ENCODE measurements at places on chromosomes 4 and X.

- no peak for DNase-seq
Observed at GRCh38 chr4:13584481-13584880, 40.2 kb upstream of the NKX3-2 start.

- DNase-seq = no peak
Observed at GRCh38 chr4:123876143-123876542, 479.5 kb downstream of the SPRY1 start.

DNA sequence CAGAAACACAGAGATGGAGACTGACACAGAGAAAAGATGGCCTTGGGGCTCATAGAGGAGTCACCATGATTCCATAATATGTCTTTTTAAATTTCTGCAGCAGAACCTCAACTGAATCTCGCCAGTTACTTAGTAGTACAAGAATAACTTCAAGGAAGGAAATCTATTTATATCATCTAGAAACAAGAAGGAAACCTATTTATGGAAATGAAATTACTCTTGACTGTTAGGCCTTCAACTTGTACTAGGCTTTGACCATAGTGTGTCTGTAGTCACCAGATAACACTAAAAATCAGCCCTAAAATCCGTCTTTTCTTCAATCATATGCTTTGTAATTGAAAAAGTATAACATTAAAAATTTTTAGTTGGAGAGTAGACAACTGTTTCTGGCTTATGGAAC, 740.4 kb downstream of the TRIML1 start:
- no peak for DNase-seq

GRCh38 chr4:152575533-152575932, 39.6 kb upstream of the FBXW7 start:
- DNase-seq = no peak

DNA sequence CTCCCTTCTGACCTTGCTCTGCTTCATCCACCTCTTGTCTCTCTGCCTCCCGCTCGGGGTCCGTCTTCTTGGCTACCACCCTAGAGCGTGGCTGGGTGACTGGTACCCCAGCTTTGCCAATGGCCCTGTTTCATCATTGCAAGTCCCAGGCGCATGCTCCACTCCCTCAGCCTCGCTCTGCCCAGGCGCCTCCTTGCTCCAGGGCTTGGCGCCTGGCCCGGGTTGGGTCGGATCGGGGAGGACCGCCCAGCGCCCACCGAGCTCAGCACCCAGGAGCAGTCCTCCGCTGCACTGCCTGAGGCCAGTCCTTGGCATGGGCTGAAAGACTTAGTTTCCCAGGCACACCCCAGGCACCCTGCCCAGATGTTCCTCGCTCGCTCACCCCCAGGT, 577 bp downstream of the BGN start:
- no peak for DNase-seq

DNA sequence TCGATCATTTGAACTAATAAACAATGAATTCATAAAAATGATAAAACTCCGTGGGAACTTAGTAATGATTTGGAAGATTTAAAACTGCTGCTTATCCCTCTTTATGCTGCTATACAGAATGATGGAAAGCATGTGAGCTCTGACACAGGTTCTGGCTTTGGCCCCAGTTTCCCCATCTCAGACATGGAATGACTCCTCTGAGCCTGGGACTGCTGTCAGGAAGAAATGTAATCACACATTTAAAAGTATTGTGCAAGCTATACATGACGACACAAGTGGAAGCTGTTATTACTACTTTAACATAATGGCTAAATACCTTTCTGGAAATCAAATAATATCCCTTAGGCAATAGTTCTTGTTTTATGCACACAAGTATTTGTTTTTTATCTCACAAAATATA, 161.7 kb downstream of the DCHS2 start:
- no peak for DNase-seq

- no peak for DNase-seq
Observed at GRCh38 chrX:110004731-110005369, 1.9 kb downstream of the TMEM164 start.

- no peak for DNase-seq
Observed at GRCh38 chr4:183617075-183617474, 41.9 kb downstream of the RWDD4 start.

DNA sequence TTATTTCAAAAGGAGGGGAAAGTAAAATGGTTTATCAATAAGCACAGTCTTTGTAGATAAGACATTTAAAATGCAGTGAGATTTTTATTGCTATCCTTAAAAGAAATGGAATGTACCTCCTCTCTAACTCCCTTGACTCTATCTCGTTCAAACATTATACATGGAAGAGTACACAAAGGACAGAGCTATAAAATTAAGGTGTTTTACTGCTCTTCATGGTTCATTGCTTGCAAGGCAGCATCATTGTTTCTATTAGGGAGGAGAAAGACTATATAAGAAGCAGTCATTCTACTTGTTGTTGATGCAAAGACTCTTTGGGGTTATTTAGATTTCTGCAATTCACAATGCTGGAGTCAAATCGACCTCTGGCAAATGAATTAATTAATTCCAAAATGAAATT, 380.2 kb upstream of the NDST3 start:
- DNase-seq = no peak

- no peak for DNase-seq
Observed at GRCh38 chrX:81202456-81202819, 536 bp downstream of the SH3BGRL start.

DNA sequence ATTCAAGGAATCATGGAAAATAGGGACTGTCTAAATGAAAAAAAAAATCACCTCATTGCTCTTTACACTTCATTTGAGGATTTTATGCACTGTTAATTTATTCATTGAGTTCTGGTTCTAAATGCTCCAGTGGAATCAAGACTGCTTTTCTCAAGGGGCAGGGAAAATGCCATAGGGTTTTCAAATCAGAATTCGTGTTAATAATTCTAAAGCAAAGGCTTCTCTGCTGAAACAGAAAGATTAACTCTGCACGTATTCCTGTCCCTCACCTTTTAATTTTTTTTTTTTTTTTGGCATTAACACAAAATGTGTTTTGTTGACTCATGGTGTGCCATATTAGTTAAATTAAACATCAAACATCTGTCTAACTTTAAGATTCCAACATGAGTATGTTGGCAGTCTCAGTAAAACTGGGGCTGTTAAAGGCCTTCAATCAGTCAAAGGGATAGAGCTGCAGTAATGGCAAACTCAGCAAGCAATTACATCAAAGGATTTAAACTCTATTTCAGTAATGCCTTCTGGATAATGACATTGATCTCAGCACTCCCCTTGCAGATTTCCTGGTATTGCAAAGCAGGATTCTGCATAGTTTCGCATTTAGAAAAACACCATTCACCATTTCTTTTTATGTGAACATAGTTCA, 878.1 kb downstream of the RAPGEF2 start:
- no peak for DNase-seq

- DNase-seq = no peak
Observed at GRCh38 chr4:184616633-184617551, 32.4 kb downstream of the CASP3 start.
